ENCODE measurements at places on chromosomes 3 and 15.
A peak's percentile ranks its signal among the peaks of the same experiment; 100 is the strongest.

- DNase-seq = no peak
Observed at GRCh38 chr3:154285221-154285620, 39.1 kb downstream of the DHX36 start.

DNA sequence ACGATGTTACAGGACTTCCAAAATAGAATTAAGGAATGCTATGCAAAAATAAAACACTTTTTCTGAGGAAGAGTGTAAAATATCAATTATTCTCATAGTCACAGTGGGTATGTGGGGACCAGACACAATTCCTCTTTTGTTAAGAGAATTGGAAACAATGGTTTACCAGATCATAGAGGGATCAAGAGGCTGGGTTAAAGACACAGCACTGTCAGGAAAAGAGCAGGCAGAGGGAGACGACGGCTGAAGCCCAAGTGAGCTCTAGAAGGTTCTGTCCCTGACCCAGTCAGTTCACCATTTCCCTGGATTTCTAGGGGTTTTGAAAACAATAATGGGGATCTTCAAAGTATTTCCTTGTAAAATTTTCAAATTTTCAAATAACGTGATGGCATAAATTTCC lies 54.0 kb upstream of the POLR2M start:
- DNase-seq = no peak

- peak; percentile 53 for DNase-seq
Observed at GRCh38 chr15:52730173-52730572, 51.0 kb upstream of the ATOSA start.

DNA sequence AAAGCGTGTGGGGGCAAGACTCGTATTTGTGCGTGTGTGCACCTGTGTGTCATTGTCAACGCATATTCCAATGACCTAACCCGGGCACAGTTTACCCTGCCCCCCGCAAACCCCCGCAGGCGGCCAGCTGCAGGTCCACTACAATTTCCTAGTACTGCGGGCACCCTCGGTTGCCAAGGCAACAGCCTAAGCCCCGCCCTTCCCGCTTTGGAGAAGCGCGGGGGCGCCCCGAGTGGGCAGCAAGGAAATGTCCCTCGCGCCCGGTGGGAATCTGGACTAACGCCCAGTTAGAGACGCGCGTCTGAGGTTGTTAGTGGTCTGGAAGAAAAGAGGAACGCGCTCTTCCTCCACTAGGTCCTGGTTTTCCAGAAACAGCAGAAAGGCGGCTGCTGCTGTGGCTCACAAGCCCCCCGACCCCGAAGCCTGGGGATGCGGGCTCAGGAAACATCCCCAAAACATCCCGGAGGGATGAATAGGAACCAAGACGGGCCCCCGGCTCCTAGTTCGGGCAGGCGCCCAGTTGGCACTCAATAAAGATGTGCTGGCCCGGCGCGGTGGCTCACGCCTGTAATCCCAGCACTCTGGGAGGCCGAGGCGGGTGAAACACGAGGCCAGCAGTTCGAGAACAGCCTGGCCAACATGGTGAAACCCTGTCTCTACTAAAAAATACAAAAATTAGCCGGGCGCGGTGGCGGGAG lies 1.1 kb downstream of the ABHD14A start:
- no peak for DNase-seq

GRCh38 chr15:96702589-96702988 lies 372.1 kb downstream of the NR2F2 start:
- no peak for DNase-seq

DNA sequence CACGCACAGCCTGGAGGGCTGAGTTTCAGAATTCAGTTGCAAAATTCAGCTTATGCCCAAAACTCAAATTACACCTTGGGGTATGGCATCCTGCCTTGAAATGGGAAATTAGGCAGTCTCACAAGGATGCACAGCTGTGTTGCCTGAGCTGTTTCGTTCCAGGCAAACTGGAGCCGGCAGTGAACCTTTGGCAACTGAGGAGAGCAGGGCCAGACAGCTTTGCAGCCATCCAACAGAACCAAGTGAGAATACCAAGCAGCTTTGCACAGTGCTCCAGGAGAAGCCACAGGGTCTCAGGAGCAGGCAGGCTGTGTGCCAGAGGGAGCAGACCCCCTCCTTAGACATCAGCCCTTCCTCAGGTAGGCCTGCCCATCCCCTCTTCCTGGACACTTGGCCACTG lies 32.5 kb upstream of the BFSP2 start:
- no peak for DNase-seq

GRCh38 chr15:35319354-35319753 lies 226.6 kb downstream of the DPH6 start:
- DNase-seq = no peak

- DNase-seq = no peak
Observed at GRCh38 chr15:88800738-88801137, 2.5 kb upstream of the ACAN start.

DNA sequence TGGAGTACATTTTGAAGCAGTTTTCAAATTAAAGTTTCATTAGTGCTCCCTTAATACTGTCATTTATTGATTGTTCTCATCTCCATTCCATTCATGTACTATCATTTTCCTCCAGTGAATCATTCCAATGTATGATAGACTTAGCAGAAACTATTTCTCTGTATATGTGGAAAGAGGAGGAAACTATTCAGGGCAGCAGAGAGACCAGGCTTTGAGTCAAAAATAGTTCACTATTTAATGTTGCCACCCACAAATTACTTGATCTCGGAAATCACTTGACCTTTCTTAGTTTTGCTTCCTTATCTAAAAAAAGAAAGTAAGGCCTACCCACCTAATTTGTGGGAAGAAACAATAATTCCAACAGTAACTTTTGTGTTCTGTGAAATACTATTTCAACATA lies 610.5 kb upstream of the ZNF385D start:
- peak; percentile 31 for DNase-seq

GRCh38 chr3:177688152-177688551 lies 490.9 kb upstream of the TBL1XR1 start:
- DNase-seq = no peak

GRCh38 chr3:37279236-37279635 lies 104.9 kb upstream of the LRRFIP2 start:
- DNase-seq = no peak

DNA sequence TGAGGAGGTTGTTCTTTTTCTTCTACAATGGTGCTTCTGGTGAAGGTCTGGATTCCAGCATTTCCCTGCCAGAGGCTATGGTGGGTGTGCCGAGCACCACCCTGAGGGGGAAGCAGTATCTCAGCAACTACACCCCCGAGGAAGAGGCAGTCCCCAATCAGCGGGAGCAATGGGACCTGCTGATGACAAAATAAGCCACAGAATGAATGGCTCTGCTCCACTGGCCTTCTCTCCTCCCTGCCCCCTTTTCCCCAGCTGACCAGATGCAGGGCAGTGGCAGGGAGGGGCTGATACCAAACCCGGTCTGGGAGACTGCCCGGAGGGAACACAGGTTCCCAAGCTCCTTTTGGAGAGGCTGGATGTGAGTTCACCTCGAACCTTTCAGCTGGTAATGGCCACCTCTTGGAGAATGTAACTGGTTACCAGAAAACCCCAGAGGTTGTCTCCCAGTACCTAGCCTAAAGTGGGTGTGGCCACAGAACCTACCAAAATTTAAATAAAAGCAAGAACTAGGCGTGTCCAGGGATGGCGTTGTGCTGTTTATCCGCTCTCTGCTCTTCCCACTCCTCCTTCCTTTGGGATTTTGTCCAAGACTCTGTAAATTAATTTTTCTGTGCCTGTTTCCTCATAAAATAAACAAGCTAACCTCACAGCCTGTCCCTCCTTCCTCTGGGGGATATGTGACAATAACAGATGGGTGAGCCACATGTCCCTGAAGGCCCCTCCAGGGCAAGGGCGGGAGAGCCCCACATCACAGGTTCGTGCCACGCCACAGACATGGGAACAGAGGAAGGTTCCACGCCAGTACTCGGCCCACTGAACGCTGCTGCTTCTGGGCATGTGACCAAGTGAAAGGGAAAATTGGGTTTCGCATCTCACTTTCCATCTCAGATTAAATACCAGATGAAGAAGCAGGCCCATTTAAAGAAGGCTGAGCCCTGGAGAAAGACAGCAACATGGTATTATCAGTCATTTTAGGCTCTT lies 35.1 kb upstream of the SPTBN5 start:
- DNase-seq = no peak

All from HS-5 (cell line).